ENCODE measurements at places on chromosomes 2 and 18.
A peak's percentile ranks its signal among the peaks of the same experiment; 100 is the strongest.

DNA sequence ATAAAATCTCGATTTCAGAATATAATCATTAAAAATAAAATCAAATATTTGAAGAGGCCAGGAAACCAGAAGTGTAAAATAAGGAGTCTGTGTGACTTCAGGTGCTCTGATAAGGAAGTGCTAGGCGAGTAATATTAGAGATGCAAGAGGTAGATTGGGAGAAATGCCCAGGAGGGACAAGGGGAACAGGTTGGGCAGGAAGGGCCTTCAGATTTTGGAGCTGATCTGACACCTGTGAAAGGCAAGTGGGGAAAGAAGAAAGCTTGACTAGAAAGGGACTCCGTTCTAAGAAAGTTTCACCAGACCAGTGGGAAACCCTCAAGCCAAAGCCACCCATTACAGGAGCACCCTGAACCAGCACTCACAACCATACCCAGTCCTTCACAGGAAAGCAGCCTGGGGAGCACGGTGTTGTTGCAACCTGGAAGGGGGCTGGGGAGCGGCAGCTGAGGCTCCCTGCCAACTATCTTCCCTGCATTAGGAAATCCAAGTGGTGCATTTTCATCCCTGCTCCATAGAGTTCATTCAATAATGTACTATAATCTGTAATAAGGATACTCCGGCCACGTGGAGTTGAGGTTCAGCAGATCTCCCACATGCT, 57.5 kb upstream of the GREB1L start:
- no peak for DNase-seq

- DNase-seq: no peak
Observed at GRCh38 chr2:127066942-127067341, 40.0 kb downstream of the BIN1 start.

DNA sequence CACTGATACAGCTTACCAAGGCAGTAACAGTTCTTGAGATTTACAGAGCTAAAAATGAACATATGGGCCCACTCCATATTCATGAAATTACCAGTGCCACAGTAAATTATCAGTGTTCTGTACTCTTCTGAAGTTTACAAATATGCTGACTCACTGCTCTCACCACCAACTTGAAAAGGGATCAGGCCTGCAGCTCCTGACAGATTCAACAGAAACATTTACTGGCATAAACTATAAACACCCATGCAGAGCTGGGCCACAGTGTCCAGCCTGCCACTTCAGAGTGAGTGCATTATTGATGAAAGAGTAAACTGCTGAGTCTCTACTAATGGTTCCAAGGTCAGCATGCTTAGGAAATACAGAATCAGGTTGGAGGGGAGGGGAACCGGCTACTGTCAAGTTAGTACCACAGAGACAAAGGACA, 83.1 kb downstream of the FARSB start:
- DNase-seq: no peak

GRCh38 chr2:151946899-151947812, 118.9 kb upstream of the ARL5A start:
- DNase-seq: no peak

- no peak for DNase-seq
Observed at GRCh38 chr2:171210216-171210863, 49.6 kb upstream of the TLK1 start.

DNA sequence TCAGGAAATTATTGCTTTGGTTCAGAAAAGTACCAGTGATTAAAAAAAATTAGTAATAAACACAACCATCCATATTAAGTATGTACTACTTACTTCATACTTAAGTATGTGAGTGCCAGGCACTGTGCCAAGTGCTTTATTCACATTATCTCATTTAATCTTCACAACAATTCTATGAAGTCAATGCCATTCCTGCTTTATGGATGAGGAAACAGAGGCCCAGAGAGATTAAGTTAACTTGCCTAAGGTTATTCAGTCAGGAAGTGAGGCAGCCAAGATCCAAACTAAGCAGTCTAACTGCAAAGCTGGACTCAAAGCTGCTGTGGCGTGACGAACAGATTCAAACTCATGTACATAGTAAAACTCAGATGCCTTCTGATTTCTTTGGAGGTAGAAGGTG, 22.3 kb downstream of the DTNB start:
- DNase-seq: no peak

DNA sequence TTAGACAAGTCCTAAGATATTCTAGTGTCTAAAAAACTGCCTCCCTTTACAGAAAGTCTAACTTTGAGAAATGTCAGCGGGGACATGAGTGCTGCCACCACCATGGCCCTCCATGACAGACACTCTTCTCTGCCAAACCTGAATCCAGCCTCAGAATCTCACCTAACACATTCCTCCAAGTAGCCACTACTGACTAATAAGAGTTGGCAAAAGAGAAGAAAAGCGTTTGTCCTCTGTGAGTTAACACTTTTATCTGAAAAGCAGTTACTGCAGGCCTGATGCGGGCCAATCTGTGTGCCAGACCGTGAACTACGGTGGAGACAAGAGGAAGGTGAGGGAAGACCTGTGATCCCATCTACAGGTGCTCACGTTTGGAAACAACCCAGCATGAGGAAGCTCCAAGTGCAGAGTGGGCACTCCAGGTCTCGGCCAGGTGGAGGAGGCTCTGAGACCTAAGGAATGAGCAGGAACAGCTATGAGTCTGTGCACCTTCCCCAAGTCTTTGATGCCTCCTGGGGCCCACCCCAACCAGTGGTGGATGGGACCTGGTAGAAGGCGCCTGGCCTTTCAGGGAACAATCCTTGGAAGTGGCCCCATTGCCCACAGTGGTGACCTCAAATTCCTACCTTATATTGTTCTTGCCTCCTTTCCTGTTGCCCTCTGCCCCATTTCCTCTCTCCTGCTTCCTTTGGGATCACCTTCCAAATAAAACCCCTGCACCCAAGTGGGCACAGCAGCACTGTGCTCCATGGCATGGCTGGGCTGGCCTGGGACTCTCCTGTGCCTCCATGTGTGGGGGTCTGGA, 91.6 kb downstream of the BIN1 start:
- no peak for DNase-seq

- no peak for DNase-seq
Observed at GRCh38 chr2:142217804-142218203, 87.0 kb upstream of the LRP1B start.

DNA sequence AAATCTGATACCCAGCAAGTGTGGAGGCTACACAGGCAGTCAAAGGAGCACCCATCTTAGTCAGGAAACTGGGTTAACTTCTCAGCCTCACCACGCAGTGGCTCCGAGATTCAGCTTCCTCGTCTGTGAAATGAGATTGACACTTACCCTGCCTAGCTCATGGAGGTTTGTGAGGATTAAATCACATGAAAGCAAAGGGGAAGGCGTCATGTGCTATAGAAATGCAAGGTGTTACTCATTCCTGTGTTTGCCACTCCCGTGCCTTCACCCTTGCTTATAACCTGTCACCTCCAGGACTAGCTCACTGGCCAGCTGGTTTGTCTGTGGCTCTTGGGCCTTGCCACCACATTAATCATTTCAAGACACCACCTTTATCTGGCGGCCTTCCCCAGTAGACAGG, 118.9 kb upstream of the FOSL2 start:
- no peak for DNase-seq

DNA sequence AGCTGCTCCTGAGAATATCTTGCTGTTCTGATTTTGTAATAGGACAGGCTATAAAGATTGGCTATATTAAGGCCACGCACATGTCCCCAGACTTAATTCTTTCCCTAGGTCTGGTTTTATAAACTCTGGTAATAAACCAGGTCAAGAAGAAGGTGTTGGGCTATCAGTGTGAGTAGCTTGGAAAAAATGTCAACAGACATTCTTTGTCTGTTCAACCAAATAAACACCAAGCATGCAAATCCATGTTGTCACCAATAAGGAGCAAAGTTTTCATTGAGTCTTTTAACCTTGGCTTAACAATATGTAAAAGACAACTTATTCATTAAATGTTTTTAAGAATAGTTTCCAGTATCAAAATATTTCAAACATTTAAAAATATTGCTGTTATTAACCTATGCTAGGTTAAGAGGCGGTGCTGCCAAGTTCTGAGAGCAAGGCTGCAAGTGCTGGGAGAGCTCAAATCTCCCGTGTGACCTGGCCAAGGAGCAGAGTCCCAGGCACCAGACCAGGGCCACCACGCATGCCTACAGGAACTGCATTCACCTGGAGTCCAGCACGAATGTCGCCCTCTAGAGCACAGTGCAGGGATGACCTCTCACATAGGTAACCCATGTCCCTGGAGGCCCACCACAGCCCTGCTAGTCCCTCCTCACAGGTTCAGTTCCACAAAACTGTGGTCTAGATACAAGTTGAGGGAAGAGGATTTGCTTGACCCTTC, 120.5 kb upstream of the POU3F3 start:
- no peak for DNase-seq

DNA sequence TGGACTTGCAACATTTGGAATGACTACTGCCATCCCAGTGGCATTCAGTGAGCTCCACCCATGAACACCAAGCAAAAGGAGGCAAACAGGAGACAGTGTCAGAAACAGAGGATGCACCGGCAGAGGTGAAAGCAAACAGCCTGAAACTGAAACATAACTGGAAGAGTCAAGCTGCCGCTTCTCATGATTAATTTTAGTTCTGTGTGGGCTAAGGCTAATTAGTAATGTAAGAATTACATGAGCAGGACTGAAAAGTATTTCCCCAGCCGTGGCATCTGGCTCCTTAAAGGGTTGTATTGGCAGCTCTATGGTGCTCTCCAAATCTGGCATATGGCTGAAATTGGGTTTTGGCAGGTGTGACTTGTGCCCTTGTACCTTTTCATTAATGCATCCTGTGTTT, 1108.1 kb downstream of the TSN start:
- no peak for DNase-seq

DNA sequence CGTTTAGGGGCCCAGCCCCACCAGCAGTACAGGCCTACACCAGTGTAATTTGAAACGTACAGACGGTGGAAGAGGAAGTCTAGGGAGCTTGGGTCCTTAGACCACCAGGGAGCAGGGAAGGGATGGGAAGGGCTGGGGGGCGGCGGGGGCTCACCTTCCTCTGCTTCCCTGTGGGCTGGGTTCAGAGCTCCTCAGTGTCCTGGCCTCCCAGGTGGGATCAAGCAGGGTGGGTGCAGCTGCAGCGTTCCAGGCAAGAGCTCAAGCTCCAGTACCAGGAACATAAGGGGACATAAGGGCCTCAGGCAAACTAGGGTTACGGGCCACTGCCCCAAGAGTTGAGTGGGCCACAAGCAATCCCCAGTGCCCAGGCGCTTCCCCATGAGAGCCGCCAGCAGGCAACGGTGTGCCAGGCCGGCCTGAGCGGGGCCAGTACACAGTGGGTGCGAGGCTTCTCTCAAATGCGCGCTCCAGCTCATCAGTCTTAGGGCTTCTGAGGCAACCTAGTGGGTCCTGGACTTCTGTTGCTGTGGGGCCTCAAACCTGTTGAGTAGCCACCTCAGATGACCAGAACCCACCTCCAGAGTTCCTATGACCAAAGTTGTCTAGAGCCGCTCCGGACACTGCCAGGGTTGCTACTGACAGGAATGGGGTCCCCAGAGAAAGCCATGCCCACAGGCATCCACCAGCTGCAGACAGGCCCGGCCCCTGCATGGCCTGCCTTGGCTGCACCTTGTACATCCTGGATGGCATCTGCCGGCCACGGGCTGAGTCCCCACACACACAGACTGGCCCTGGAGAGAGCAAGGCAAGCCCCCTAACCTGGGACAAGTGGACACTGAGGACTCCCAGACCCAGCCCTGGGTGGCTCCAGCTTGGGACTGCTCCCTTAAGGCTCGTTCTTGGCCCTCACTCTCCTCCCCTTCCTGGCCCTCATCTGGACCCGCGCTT, 5.2 kb downstream of the ANKRD23 start:
- peak; percentile 85 for DNase-seq

DNA sequence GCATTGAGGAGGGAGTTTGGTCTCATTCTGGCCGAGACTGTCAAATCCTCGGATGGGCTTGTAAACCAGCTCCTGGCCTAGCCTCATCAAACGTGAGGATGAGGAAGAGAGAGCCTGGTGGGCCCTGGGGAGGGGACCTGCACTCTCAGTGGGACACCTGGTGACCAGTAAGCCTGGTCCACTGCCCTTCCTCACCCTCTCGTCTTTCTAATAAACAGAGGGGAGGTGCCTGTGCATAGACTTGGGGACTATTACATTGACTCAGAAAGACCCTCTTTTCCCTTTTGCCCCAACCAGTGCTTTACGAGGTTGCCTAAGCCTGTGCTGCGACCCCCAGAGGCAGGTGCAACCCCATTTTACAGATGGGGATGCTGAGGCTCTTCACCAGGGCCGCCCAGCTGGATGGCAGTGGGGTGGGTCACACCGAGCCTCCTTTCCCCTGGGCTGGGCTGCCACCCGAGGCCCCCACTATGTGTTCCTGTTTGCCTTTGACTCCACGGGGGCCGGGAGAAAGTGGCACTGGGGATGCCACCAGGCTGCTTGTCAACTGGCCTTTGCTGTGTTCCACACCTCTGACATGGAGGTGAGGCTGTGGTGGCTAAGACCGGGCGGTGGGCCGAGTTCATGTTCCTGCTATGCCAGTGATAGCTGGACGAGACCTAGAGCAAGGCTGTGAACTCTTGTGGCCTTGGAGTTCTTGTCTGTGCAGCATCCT, 85.9 kb downstream of the GLI2 start:
- peak; percentile 84 for DNase-seq

DNA sequence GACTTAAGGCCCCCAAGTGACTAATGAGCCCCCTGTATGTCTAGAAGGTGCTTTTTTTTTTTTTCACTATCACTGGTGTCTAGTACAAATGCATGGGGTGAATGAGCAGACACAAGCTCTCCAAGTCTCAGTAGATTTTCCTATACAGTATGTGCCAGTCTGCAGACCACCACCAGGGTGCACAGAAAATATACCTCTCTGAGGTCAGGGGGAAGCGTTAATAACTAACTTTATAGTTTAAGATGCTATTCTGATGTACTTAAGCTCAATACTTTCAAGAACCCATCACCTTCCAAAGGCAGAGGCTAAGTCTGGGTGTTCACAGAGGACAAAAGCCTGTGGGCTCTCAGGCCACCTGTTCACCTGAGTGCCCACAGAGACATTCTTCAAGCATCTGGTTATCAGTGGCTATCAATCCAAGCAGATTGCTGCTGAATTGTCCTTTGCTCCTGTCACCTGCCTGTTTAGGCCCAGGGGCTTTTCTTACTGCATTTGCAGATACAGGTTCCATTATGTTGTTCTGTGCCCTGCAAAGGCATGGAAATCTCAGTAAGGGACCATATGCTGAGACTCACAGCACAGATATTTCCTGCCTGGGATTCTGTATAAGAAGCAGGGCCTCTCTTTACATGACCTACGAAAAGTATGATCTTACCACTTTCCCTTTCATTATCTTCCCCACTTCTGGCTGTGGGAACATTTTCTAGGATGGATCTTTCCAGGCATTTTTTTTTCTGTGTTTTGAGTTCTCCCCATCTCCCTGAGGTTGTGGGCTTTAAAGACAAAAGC, 534.6 kb downstream of the TNS1 start:
- DNase-seq: no peak
